Stimulated activated CD8-positive, alpha-beta memory T cell treated with anti-CD3 and anti-CD28 coated beads, Interleukin-7, amount 100 ng/mL, for 1 hour (primary cell): ENCODE measurements at places on chromosomes 2 and 18.

DNA sequence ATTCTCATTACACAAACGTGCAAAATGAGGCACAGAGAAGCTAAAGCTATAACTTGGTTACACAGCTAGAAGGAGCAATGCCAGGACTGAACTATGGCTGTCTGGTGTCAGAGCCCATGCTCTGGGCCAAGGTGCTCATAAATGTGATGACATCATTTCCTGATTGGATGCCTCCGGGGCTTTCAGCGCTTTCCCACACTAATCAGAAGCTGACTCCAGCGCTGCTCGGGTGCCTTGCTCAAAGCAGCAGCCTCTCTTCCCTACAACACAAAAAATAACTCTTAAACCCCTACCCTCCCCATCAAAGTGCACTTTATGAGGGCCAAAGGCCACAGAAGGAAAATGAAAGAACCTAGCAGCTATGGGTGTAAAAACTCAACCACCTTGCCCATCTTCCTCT, 90.7 kb downstream of the STK39 start:
- no peak for DNase-seq

DNA sequence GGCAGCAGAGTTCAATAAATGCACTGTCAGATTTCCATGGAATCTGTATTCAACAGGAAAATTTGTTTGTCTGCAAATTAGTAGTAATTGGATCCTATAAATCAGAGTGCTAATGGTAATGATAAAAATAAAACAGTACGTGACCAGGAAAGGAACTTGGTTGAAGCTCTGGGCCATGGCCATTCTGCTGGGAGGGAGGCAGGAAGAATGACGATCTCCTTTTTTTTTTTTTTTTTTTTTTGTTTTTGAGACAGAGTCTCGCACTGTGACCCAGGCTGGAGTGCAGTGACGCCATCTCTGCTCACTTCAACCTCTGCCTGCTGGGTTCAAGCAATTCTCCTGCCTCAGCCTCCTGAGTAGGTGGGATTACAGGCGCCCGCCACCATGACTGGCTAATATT, 94.8 kb upstream of the SEC11C start:
- no peak for DNase-seq

DNA sequence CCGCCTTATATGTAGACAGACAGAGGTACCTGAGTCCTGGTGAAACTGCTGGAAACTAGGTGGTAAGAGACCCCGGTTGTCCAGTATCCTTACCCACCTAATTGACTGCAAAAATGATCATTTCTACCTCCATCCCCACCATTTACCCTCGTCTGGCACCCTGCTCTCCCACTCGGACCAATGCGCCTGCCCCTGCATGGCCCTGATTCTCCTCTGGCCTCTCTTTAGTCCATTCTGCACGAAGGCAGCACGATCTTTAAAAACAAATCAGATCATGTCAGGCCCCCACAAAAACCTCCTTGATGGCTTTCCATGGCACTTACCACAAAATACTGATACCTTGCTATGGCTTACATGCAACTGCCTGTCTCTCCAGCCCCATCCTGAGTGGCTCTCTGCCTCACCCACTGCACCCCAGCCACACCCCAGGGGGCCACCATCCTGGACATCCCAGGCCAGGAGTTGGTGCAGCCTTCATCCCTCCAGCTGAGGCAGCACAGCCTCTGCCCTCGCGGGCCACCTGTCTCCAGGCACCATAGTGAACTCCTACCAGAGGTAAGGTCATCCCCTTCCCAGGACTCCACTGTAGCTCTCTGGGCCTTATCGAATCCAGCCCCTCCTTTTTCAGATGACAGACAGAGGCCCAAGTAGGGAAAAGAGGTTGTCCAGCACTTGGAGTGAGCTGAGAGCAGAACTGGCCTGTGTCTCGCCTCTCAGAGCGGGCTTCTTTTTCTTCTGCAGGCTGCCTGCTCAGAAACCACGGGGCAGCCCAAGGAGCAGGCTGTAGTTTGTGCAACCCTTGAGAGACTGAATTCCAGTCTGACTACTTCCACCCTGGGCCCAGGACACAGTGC, 12.3 kb upstream of the CIB4 start:
- no peak for DNase-seq

- no peak for DNase-seq
Measured at GRCh38 chr2:231212329-231212845, 14.0 kb downstream of the ARMC9 start.

GRCh38 chr2:25482341-25482740, 140.6 kb upstream of the DNMT3A start:
- no peak for DNase-seq

DNA sequence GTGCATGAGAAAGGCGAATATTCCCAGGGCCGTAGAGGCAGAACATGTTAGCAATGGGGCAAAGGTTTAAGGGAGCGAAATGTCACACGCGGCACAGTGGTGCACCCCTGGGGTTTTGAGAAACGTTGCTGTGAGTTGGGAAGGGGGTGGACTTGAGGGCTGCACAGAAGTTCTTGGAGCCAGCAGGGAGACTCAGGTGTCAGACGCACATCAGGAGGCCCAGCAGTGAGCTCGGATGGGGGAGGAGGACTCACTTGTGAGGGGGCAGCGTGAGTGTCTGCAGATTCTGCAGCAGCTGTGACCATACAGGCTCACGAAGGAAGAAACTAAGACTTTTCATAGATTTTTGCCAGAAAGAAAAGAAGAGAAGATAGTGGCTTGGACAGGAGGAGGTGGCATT, 218.2 kb downstream of the SNTG2 start:
- no peak for DNase-seq

DNA sequence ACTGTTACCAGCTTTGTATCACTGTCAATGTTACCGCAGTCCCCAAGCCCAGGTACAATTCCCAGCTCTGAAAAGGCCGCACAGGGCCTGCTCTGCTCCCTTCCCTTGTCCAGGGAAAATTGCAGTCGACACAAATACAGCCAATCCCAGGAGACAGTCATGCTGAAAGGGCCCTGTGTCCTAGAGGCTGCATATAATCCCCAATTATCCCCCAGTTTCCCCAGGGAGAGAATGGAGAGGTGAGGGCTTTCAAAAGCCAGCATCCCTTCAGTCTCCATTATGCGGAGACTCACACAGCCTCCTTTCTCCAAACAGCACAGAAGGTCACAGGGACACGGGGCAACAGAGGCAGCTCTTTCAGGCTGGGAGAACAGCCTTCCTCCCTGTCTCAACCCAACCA, 17.1 kb upstream of the CTIF start:
- DNase-seq = no peak

DNA sequence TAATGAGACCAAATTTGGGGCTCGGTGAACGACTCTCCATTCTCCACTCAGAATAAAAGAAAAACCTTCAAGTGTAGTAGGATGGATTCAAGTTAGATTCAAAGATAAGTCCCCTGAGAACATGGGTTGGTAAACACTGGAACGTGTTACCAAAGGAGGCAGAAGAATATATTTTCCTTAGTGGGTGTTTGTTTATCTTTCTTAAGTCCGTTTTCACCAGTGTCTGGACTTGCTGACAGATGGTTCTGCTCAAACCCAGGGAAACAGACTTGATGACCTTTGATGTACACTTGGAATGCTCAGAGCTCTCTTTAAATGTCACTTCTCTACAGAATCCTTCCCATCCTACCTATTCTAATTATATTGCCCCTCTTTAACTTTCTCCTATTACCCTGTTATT, 310.3 kb upstream of the ZNF521 start:
- DNase-seq = no peak

DNA sequence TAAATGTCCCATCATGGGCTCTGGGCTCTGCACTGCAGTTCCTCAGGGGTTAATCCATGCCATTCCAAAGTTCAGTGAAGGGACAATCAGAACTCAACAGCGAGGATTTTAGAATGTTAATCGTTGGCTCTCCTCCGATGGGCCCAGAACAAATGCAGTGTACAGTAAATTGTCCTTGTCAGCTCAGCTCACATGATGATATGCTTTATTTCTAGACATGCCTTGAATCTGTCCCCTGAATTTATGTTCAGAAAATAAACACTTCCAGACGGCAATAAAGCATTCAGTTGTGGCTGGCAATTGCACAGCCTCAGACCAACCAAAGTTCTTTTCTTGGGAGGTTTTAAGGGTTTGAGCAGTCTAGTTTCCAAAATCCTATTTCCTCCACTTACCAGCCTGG, 981.2 kb downstream of the BCL11A start:
- no peak for DNase-seq

DNA sequence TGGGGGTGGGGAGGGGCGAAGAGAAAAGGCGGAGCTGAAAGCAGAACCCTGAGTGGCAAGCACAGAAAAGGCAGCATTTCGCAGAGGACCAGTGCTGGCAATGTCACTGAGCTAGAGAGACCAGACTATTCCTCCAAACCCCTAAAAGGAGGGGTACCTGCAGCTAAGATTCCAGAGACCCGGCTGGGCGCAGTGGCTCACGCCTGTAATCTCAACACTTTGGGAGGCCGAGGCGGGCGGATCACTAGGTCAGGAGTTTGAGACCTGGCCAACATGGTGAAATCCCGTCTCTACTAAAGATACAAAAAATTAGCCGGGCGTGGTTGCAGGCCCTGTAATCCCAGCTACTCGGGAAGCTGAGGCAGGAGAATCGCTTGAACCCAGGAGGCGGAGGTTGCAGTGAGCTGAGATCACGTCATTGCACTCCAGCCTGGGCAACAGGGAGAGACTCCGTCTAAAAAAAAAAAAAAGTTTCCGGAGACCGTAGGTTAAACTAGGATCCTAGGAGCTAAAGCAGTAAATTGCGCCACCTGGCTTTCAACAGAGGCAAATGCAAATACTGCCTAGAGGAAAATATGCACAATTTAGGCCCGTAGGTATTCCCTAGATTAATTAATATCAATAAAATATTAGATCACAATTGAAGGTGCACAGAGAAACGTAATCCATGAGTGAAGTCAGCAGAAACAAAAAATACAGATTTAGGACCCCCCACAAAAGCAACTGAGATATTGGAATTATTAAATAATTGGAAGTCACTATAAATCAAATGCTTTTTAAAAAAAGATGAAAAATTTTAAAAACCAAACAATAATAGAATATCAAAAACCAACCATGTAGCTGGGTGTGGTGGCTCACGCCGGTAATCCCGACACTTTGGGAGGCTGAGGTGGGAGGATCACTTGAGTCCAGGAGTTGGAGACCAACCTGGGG, 4.9 kb downstream of the UCN start:
- DNase-seq = no peak

- DNase-seq = no peak
Measured at GRCh38 chr2:151097128-151097527, 164.5 kb downstream of the RBM43 start.

DNA sequence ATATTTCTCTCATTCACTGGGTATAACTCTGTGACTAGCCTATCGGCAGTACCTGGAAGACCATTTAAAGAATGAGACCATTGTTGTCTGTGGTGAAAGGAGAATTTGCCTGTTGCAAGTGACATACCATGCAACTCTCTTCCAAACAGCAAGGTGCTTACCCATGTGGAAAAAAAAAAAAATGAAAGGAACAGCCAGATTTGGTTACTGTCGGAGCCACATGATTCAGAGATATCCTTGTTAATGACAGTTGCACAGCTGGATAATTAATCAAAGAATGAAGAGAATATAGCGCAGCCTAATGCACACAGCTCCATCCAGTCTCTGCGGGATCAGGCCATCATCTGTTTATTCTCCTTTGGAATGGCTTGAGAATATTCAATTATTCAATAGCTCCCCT, 141.8 kb downstream of the HRH4 start:
- no peak for DNase-seq

DNA sequence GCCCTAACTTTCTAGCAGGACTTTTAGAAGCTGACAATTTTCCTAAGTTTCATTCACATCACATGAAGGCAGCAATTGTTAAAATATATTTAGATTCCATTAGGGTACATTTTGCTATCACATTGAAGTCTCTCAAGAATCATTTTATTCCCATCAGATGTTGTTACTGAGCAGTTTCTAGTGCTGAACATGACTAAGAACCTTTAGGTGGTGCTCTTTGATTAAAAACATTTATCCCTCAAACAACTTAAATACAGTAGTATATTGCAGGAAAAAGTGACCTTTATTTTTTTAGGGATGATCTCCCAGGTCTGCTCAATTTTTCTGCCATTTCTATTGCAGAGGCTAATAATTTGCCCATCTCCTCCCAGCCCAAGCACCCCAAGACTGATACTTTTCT, 22.9 kb upstream of the NARS1 start:
- no peak for DNase-seq

GRCh38 chr2:223050188-223050587, 1.8 kb upstream of the KCNE4 start:
- no peak for DNase-seq

- no peak for DNase-seq
Measured at GRCh38 chr2:157887946-157888345, 11.8 kb upstream of the ACVR1 start.

- DNase-seq = no peak
Measured at GRCh38 chr18:62505669-62506494, 16.9 kb upstream of the ZCCHC2 start.

DNA sequence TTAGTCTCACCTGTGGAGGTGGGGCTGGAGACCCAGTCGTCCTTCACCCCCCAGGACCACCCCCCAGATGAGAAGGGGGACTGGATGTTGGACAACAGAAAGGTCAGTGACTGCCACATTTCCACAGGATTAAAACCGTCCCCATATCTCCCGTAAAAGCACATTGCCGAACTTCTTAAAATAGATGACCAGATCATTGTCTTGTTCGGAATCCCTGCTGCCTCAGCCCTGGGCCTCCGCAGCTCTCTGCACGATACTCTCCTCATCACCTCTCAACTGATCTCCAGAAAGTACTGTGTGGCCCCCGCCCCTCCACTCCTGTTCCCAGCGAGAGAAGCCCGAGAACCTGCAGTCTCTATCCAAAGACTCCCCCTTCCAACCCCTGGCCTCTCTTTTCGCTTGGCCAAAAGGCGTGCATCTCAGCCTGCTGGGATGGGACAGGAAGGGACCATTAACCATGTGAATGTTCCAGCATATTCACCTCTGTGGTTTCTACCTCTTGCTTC, 13.2 kb downstream of the LRRFIP1 start:
- no peak for DNase-seq

DNA sequence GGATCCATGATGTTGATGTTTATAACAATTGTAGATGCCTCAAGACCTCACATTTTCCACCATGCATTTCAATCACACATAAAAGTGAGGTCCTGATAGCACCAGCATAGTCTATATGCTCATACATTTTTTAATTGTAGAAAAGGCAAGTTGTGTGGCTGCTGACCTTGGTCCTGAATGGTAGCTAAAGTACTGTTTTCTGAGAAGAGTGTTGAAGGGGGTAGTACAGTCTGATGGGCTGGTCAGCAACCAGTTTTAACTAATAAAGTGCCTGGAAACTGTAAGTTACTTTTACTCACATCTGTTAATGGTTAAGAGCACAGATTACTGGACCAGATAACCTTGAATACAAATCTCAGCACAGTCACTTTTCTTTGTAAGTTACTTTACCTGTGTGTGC, 15.9 kb downstream of the ZNF638 start:
- DNase-seq = no peak
